Stimulated activated CD4-positive, alpha-beta T cell treated with anti-CD3 and anti-CD28 coated beads, TNF-alpha, amount 100 ng/mL, for 24 hours (primary cell): ENCODE measurements at places on chromosomes 2 and 18.

- no peak for DNase-seq
Measured at GRCh38 chr2:211405036-211405435, 848.6 kb downstream of the CPS1 start.

DNA sequence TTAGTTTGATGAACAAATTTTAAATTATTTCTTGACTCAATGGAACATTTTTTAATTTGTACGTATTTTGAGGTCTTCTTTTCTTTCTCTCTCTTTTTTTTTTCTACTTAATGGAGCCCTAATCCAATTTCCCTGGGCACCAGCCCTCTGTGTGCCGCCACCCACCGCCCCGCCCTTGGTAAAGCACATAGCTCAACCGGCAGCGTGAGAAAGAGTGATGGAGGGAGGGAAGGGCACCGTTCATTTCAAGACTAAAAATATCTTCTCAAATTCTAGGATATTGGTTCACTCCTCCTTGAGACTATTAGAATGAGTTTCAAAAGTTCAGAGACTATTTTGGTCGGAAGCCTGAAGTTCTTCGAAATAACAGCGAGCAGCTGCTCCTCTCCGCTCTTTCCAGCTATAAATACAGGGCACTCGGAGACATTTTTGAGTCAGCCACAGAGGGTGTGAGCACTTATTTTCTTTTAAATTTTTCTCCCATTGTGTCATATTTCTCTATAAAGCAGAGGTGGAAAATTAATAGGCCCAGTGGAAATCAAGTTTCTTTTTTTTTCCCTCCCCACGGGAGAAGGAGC, 731.7 kb upstream of the ID2 start:
- DNase-seq: no peak

DNA sequence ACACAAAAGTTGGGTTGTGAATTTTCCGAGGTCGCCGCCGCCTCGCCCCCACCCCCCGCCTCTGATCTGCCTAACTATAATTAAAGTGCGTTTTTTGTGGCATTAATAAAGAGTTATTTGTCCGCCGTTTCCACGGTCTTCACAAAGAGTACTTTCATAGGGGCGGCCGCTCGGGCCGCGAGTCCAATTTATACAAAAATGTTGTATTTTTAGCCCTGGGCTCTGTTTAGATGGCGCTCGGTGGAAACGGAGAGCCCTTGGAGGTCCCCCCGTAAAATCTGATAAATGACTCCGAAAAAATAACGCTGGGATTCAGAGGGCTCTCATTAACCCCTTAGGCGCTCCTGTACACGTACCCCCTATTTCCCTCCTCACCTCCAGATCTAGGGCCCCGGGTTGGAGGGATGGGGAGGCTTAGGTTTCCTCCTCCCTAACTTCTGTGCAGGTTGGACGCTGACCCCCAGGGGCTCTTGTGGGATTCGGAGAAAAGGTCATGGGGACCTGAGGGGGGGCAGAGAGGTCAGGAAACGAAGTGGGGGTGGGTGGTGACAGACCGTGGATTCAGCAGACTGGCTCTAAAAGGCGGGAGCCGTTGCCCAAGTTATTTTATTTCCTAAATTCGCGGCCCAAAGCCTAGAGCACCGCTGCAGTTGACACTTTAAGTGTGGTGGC, 1.9 kb downstream of the CYP26B1 start:
- no peak for DNase-seq

DNA sequence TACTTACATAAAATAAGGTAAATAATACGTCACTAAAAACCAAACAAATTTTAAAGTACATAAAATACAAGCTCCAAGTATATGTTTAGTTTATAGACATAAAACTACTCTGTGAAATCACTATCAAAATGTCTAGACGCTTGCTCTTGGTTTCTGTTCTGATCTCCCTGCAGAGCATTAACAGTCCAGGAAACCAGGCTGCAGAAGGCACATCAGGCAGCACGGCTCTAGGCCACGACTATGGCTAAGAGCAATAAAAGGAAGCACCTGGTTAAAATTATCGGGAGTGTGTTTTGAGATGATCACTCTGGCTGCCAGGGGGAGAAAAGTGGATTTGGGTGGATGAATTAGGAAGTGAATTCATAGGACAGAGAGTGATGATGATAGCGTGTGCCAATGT, 196.0 kb upstream of the SPHKAP start:
- DNase-seq: no peak

GRCh38 chr2:168469281-168469988, 13.4 kb downstream of the CERS6 start:
- DNase-seq: no peak

GRCh38 chr2:173815772-173816171, 149.4 kb downstream of the SP3 start:
- DNase-seq: no peak

DNA sequence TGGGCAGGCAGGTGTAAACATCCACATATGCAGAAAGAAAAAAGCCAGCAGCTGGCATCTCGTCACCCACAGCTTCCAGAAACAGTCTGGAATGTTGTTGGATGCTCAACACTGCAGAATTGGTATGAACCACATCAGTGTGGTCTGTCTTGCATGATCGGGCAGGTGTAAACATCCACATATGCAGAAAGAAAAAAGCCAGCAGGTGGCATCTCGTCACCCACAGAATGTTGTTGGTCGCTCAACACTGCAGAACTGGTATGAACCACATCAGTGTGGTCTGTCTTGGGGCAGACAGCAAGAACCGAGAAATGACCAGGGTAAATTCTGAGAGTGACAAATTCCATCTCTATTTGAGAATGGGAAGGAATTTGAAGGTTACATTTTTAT, 39.6 kb downstream of the DOCK10 start:
- DNase-seq: no peak

- no peak for DNase-seq
Measured at GRCh38 chr2:145751629-145752028, 1231.7 kb upstream of the ZEB2 start.

DNA sequence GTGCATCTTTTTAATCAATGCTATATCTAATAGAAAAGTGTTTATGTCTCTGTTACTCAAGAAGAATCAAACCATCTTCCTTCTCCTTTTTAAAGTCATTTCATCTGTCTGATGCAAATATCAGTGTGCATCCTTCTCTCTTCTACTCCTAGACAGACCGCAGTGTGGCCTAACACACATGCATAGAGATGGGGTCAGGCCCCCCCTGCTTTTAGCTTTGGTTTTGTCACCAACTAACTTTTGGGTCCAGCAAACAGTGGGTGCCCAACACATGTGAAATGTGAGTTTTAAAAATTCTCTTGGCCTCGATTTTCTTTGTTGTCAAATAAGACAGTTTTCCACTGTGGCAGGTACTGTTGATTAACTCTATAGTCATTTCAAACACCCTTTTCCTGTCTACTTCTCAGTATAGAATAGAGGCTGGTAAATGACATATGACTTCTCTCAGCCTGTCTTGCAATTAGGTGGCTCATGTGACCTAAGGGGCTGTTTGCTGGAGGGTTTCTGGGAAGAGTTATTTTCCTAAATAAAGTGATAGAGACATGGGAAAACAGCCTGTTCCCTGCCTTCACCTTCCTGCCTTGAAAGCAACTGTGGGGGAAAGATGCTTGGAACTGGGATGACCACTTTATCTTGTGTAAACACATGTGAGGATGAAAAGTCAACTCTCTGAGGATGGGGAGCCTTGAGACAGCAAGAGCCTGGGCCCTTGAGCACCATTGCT, 65.7 kb upstream of the DARS1 start:
- no peak for DNase-seq

DNA sequence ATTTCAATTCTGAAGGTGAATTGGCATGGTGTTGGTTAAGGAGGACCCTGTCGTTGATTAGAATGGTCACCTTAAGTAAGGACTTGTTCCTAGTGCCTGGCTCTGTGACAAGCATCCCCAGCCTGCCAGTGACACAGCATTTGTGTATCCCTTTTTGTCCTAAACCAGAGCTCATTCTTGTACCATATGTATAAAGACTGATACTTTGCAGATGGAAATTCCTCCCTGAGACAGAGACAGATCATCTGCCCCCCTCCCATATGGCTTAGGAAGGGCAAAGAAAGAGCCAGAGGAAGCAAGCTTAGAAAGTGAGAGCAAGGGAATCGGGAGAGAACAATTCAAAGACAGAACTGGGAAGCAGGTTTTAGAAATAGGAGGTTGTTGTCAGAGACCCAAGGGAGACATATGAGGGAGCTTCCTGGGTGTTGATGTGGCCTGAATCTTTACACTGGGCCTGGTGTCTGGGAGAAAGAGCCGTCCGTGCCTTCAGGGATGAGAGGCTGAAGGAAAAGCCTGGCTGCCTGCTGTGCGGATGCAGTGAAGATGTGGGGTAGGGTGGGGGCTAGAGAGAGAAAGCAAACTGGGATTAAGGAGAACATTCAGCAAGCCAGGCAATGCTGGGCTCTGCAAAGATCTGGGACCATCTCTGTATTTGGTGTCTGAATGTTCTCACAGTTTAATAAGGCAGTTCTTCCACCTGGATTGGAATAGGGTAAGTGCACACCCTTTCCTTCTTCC, 13.2 kb upstream of the CHRNA1 start:
- DNase-seq: no peak

DNA sequence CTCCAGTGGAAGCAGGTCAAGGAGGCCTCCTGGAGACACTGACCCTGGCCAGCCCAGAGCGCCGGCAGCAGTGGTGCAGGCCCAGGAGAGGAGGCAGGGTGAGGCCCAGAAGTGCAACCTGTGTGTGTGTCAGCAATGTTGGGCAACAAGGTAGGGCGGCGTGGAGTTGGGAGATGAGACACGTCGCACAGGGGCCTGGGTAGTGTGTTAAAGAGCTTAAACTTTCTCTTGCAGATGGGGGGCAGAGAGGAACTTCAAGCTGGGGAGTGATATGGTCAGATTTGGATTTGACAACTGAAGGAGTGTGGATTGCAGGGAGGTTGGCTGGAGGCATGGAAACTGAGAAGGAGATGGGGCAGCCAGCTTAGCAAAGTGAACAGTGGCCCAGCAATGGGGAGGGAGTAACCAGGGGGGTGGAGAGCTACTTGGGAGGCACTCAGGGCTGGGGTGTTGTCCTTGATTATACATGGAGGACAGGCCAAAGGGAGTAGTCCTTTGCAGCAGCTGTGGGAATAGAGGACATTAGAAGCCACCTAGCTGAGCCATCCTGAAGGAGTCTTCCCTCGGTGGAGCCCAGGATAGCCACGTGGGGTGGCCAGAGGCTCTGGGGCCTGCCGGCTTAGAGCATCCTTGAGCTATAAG, 278.6 kb upstream of the HS6ST1 start:
- DNase-seq: no peak

GRCh38 chr2:44016282-44016681, 20.5 kb upstream of the LRPPRC start:
- no peak for DNase-seq

DNA sequence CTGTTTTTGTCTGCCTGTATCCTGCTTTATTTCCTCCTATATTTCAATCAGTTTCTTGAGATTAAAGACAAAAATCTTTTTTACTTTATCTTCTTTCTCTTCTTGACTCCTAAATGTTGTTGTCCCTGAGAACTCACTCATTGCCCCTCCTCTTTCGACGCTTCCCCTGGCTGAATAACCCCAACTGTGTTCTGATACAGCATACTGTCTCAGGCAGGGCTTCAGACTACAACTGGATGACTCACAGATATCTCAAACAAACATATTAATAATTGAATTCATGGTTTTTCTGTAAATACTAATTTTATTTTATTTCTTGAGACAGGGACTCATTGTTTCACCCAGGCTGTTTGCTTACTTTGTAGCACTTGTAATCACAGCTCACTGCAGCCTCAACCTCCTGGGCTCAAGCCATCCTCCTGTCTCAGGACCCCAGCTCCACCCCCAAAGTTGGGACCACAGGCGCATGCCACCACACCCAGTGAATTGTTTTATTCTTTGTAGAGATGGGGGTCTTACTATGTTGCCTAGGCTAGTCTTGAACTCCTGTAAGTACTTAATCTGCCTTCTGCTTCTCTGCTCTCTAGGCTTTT, 9.4 kb downstream of the ITGAV start:
- DNase-seq: no peak

GRCh38 chr18:44878335-44878734, 197.6 kb downstream of the SETBP1 start:
- no peak for DNase-seq
